ENCODE measurements at places on chromosomes 3 and 15.

DNA sequence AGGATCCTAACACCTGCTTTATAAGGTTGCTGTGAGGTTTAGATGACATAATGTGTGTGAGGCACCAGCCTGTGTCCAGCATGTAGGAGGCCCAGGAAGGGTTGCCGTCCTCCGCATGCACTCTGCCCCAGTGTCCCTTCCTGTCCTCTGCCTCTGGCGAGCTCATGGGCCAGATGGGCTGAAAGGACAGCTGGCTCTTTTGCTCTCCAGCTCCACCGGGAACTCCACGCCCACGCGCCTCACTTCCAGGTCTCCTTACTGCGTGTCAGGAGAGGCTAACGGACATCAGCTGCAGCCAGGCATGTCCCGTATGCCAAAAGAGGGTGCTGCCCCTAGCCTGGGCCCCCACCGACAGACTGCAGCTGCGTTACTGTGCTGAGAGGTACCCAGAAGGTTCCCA, 12.2 kb downstream of the MUC20 start:
- DNase-seq: no peak

DNA sequence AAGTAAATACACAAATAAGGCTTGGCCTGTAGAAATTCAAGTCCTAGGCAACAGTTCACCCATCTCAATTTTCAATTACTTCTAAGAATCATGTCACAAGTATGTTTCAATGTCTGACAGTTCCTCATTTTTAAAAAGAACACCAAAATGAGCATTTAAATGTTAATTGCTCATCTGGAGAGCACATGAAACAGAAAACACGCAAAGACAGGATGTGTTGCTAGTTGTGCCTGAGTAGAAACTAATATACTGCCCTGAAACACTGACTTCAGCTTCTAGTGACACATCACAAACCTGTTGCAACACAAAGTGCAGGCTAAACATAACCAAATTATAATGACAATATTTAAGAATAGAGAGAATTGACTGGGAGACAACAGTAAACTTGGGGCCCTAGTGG, 167.3 kb upstream of the THBS1 start:
- no peak for DNase-seq

GRCh38 chr3:172151651-172152649, 112.6 kb downstream of the FNDC3B start:
- DNase-seq: no peak

DNA sequence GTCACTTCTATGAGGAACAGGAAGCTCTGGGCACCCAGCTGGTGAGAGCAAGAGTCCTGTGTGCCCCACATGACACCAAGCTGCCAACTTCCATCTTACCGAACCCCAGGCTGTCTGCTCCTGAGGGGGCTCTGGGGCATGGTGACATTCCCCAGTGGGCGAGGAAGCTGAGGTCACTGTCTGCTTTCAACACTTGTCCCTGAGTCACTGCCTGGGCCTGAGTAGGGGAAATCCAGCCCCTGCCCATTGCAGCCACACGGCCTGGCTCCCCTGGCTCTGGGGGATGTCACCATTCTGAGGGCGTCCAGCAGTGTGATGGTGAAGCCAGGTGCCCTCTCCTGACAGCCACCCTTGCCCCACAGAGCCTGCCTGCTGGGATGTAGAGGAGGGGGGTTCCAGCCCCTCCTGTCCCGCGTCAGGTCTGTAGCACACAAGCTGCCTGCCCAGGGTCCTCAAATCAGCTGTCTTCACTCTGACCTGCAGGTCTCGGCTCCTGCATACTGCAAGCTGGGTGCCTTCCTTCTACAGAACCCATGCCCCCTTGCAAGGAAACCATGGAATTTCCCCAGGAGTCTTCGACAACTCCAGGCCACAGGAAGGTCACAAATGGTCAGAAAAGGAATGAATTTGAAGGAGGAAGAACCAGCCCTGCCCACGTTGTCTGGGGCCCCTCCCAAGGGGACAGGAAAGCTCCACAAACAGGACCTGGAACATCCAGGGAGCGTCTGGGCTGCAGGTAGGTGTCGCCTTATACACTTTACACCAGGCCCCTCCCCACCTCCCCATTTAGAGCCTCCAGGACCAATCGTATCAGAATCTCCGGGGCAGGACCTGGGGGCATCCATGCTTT, 69.9 kb upstream of the GATM start:
- DNase-seq: no peak

- no peak for DNase-seq
Measured at GRCh38 chr3:52436500-52437149, 8.3 kb downstream of the SEMA3G start.

DNA sequence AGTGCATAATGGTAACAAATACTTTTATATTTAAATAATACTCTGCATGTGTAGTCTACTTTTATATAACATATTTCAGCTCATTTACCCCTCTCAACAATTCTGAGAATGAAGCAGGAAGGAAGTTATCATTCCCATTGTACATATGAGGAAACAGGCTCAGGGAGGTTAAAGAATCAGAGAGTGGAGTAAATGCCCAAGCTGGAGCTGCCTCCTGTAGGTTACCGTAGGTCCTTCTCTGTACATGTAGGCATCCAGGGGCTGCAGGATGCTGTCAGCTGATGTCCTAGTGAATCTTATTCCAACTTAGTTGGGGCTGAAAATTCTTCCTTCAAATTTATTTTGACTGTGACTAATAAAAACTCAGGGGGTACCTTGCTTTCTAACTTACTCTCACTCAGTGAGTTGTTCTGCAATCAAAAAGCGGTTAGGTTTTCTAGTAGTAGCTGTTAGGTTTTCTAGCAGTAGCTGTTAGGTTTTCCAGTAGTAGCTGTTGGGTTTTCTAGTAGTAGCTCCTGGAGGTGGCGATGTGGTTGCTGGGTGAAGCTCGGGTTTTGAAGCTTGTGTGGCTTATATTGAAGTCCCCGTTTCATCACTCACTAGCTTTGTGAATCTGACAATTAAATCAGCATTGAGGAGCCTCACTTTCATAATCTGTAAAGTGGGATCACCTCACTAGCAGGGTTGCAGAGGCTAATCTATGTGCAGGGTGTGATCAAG, 357.0 kb downstream of the NR2F2 start:
- no peak for DNase-seq

GRCh38 chr15:31079519-31079918, 22.0 kb downstream of the TRPM1 start:
- DNase-seq: no peak

- DNase-seq: no peak
Measured at GRCh38 chr15:31333119-31333518, 6.5 kb downstream of the KLF13 start.

- DNase-seq: no peak
Measured at GRCh38 chr3:98026425-98027084, 8.6 kb downstream of the GABRR3 start.

- DNase-seq: no peak
Measured at GRCh38 chr3:161296814-161297213, 74.5 kb downstream of the SPTSSB start.

DNA sequence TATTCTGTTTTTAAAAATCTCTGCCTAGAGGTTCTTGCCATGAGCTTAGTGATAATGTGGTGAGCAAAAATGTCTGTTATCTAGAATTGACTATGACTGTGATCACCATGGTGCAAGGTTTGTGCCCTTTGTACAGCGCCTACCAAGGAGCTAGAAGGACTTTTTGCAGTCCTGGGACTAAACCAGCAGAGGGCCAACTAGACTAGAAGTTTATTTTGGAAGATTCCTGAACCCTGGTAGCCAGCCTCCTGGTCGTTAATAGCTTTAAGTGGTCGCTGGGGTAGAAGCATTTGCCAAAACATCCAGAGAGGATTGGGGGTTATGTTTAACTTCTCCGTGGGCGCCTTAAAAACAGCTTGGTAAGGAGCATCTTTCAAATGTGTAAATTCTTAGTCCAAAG, 7.8 kb downstream of the SCG5 start:
- DNase-seq: no peak

GRCh38 chr15:62639906-62640605, 402.5 kb upstream of the TPM1 start:
- DNase-seq: no peak

All from NCI-H187 (cell line).